Stimulated activated CD8-positive, alpha-beta memory T cell treated with anti-CD3 and anti-CD28 coated beads, Interleukin-4, amount 100 ng/mL, for 1 hour (primary cell): ENCODE measurements at places on chromosomes 13 and 19.

DNA sequence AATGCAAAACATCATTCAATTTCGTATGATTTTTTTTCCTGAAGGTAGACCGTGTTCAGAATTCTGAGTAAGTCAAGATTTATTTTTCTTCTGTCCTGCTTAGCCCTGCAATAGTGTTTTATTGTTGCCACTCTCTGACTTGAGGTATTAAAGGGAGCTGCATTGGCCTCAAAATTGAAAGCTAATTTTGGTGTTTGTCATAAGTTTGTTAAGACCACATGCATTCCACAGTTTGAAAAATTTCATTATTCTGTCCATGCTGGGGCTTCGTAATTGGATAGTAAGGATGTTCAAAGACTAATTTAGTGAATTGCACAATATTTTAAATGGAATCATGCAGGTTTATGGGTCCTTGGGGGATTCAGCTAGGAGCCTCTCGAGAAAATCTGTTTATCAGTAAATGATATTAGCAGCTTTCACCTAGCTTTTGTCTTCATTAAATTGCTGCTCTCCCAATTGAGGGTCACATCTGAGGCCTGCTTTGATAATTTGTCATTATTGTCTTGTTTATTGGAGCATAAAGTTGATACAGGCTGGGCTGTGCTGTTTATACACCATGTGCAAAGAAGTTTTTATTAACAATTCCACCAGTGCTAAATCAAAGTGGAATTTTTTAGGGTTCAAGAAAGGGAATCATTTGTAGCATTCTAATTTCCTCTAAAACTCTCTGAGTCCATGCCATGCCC, 339.8 kb upstream of the OBI1 start:
- DNase-seq = no peak

- no peak for DNase-seq
These were observed 77.9 kb upstream of the KL start for GRCh38 chr13:32938314-32938713.

- no peak for DNase-seq
These were observed 4.5 kb upstream of the OLFM2 start for GRCh38 chr19:9940778-9941177.

DNA sequence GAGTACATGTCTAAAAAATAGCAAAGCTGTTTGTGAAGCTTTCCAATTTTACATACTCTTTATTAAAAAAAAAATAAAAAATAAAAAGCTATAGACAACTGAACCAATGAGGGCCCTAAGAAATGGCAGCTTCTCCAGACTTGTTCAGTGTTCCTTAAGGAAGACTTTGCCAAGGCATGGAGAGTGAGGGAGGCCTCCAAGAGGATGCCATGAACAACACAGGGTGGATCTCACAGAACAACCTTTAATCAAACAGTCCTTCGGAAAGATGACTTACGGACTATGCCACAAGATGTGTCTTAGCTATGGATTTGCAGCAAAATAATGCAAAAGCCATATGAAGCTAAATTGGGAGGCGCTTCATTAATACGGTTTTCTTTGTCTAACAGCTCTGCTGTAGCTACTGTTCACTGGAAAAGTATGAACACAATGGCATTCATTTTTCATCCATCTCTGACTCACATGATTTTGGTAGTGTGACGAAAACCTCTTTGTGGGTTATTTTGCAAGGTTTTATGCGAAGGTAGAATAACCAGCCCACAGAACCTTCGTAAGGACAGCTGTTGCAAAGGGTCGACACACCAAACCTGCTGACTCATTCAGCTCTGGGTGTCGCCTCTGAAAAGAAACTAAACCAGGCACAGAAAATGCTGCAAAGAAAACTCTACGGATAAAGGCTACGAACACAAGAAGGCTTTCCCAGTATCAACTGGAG, 27.7 kb downstream of the EFNB2 start:
- DNase-seq = no peak

DNA sequence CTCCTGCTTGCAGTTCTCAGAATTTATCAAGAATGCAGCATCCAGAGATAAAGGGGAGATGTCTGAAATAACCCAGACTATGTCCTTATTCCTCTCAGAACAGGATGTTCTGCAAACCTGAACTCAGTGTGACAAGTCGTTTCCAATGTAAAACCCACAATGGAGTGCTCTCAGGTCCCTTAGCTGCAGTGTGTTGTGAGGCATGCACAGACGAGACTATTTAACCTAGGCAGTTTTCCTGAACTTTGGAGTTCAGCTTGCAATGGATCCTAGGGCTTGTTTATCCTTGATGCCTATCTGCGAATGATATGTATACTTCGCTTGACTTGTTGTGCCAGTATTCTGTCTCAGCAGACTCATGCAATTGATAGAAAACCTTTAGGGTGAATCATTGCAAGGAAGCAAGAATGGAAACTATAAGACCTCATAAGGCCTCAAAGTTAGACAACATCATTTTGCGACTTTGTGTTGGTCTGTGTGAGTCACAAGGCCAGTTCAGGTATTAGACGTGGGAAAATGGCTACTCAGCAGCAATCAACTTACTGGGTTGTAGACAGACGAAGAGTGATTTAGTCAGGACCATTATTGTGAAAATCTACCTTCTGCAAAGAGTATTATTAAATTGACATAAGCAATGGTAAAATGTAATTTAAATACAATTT, 2439.9 kb upstream of the PCDH20 start:
- no peak for DNase-seq
